ENCODE measurements at places on chromosomes 2 and 18.

GRCh38 chr18:52283927-52284326, 56.1 kb upstream of the DCC start:
- H3K27ac ChIP-seq, result no peak overlapping the region
- no peaks in the 10 kb centered on the region for H3K4me1 ChIP-seq
- no peaks in the 10 kb centered on the region for H3K27me3 ChIP-seq
- no peak for DNase-seq

- DNase-seq, result no peak
- H3K36me3 ChIP-seq, result no peaks in the 10 kb centered on the region
- no peaks in the 10 kb centered on the region for H3K27me3 ChIP-seq
These were observed 90.7 kb upstream of the GCFC2 start for GRCh38 chr2:75801234-75801982.

GRCh38 chr2:215455958-215456357, 20.1 kb upstream of the FN1 start:
- no peak overlapping the region for H3K27ac ChIP-seq
- DNase-seq, result no peak
- H3K27me3 ChIP-seq, result peaks cover 5% of the 10 kb centered on the region
- no peaks in the 10 kb centered on the region for H3K36me3 ChIP-seq
- no peaks in the 10 kb centered on the region for H3K4me1 ChIP-seq
- H3K4me3 ChIP-seq, result no peak overlapping the region

DNA sequence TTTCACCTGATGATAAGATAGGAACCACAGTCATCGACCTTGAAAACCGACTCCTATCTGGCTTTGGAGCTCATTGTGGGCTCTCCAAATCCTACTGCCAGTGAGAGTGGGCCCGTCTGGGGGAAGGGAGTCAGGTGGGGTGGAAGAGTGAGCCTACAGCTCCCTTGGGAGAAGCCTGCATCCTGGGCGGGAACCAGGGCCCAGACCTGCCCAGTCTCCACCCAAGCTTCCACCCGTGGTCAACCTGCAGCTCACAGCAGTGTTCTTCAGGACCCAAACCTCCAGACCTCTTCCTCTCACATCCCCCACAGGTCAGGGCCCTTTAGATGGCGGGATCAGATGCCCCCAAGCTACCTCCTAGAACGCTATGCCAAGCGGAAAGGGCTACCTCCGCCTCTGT, 40.2 kb downstream of the LMAN2L start:
- no peak overlapping the region for H3K4me3 ChIP-seq
- no peaks in the 10 kb centered on the region for H3K27me3 ChIP-seq
- no peak for DNase-seq
- no peak overlapping the region for H3K27ac ChIP-seq
- H3K36me3 ChIP-seq, result peaks cover 2% of the 10 kb centered on the region
- no peaks in the 10 kb centered on the region for H3K4me1 ChIP-seq
